AG09309 (cell line): ENCODE measurements at places on chromosomes 1 and 21.

- no peak for DNase-seq
Observed at GRCh38 chr1:12422488-12422887, 192.7 kb downstream of the VPS13D start.

- no peak for DNase-seq
Observed at GRCh38 chr1:29330856-29331255, 94.5 kb downstream of the PTPRU start.

- DNase-seq = no peak
Observed at GRCh38 chr1:178593515-178593914, 80.6 kb downstream of the TEX35 start.

GRCh38 chr1:119040906-119041305, 52.8 kb upstream of the TBX15 start:
- peak; percentile 5 for DNase-seq

GRCh38 chr1:174877208-174877673, 122.5 kb upstream of the CACYBP start:
- DNase-seq = no peak

DNA sequence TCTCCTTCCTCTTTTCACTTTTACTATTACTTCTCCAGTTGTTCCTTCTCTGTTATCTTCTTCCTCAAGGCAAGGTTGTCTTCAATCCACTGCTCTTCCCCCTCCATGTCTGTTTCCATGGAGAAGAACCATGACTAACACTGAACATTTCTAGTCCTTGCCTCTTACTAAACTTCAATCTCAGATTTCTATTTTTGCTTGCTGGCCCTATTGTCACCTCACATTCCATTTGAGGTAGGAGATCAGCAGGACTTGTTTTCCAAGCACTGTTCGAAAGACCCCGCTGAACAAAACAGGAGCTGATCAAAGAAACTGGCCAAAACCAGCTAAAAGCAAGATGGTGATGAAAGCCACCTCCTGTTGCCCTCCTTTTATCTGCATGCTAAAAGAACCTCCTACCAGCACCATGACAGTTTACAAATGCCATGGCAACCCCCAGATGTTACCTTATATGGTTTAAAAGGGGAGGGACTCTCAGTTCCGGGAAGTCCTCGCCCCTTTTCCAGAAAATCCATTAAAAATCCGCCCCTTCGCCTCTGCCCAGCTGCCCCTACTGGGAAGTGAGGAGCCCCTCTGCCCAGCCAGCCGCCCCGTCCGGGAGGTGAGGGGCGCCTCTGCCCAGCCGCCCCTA, 22.6 kb downstream of the GON4L start:
- peak; percentile 17 for DNase-seq

DNA sequence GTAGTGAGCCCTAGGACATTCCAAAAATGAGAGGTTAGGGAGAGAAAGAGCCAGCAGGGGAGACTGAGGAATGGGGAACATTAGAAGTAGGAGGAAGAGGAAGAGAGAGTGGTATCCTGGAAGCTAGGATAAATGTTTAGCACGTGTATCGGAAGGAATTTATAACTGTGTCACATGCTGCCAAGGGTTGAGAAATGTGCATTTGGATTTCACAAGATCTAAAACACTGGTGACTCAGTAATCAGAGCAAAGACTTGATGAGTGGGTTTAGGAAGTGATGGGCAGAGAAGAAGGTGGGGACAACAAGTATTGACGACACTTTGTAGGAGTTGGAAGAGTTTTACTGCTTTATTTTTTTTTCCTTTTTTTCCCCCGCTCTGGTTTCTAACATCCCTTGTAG, 193.9 kb downstream of the FMN2 start:
- DNase-seq = peak; percentile 90

- no peak for DNase-seq
Observed at GRCh38 chr1:53210954-53211353, 9.5 kb downstream of the CZIB start.

DNA sequence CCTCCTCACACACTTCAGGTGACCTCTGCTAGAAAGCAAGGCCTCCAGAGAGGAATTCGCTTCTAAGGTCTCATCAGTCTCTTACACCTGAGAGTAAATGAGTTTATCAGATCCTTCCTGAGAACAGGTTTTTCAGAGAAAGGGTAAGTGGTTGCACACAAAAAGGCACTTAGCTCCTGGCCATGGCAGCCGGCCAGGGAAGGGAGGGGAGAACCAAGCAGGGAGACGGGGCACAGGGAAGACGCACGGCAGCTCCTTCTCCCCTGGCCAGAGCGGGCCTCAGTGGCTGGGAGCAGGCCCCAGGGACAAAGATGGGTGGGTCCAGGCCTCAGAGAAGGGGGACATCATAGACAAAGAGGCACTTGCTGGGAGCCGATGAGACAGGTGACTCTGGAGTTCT, 3.6 kb upstream of the TNNT2 start:
- DNase-seq = no peak

DNA sequence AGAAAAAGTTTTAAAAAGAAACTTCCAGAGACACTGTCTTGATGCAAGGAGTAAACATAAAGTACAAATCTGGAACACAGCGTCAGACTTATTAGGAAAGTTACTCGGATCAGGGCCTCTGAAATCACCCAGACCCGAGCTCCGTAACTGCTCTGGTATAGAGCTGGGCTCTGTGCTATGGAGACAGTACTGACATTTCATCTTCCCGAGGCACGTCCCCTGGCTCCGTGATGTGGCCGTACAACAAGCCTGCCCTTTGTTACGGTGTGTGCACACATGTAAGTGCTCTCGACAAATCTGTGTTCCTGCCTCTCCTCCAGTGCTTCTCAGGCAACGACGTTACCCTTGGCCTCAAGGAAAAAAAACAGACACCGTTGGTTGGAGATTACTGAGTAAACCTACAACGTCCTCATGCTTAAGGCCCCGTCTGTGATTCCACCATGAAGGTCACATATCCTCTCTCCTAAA, 107.0 kb upstream of the IRF2BP2 start:
- no peak for DNase-seq

DNA sequence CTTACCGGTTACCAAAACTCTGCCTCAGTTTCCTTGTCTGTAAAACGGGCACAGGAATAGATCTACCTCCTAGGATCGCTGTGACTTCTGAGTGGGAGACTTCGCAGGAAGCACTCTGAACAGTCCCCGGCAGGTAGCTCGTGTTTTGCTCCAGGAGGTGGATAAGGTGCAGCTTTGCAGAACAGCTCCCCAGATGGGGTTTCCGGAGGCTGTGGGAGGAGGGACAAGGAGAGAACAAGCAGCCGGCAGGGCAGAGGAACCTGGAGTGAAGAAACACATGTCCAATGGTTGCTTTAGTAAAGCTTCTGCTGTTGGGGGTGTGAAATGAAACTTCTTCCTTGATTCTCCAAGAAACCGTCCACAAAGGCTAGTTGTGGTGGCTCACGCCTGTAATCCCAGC, 95.5 kb upstream of the TARDBP start:
- DNase-seq = no peak

DNA sequence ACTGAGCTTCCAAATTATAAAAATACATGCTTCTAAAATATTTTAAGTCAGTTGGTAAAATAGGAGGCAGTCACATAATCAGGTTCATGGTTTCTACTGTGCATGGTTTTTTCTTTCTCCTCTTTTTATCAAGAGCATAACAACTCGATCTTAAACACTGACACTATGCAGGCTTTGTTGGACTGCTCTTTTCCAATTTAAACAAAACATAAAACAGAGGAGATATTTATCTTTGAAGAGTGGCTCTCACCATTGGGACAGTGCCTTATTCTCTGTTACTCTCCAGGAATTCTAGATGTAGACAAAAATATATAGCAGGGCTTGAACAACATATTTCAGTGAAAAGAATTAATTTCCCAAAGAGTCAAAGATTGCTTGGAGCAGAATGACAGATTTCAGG, 883.5 kb upstream of the ADGRL2 start:
- DNase-seq = no peak

- DNase-seq = no peak
Observed at GRCh38 chr1:232655028-232655745, 25.3 kb upstream of the SIPA1L2 start.

DNA sequence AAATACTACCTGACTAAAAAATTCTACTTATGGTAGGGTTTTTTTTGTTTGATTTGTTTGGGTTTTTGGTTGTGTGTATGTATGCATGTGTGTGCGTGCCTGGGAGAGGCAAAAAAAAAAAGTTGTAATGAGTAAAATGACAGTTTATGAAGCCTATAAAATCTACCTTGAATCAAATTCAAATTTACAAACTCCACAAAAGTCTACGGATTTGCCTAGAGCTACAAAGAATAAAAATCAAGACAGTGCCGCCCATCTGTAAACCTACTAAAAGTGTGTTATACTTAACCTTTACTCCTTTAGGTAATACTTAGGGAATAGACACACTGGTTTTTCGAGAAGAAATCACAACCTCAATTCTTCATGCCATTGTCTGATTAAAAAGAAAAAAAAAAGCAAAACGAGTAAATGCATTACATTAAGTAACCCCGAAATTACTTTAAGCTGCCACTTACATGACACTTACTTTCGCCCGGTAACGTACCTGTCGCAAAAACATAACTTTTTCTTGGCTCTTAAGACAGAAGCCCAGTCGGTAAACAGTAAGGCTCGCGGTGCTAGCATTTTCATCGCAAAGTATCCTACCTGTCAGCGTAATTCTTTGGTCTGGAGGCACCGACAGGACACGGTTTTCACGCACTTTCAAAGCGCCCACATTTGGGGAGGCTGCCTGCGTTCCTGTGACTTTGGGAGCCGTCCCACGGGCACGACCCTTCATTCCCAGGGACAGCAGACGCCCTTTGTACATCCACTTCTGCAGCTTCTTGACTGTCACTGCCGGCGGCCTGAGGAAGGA, 951 bp downstream of the SYDE2 start:
- no peak for DNase-seq

DNA sequence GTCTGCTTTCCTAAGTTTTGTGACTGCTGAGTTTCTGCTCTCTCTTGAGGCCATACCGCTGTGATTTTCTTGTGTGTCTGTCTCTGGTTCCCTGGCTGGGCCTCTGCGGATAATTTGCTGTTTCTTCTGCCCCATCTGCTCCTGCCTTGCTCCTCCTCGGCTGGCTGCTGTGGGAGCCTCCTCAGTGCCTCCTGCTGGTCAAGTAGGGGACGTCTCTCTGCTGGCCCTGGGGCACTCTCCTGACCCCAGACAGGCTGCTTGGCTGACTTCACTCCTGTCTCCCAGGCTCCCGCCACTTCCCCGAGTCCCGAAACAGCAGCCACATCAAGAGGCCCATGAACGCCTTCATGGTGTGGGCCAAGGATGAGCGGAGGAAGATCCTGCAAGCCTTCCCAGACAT, 28.5 kb downstream of the ETNK2 start:
- no peak for DNase-seq

DNA sequence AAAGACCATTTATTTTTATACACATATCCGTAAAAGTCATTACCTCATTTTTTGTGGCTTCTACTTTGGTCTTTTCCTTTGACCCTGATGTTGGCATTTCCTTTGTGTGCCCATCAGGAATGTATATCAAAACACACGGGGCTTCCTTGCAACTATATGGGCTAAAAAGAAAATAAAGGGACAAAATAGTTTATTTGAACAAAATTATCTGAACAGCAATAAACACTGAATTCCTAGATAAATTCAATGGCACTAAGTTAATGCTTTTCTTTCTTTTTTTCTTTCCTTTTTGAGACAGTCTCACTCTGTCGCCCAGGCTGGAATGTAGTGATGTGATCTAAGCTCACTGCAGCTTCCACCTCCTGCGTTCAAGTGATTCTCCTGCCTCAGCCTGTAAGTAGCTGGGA, 45.2 kb downstream of the EPRS1 start:
- DNase-seq = no peak

DNA sequence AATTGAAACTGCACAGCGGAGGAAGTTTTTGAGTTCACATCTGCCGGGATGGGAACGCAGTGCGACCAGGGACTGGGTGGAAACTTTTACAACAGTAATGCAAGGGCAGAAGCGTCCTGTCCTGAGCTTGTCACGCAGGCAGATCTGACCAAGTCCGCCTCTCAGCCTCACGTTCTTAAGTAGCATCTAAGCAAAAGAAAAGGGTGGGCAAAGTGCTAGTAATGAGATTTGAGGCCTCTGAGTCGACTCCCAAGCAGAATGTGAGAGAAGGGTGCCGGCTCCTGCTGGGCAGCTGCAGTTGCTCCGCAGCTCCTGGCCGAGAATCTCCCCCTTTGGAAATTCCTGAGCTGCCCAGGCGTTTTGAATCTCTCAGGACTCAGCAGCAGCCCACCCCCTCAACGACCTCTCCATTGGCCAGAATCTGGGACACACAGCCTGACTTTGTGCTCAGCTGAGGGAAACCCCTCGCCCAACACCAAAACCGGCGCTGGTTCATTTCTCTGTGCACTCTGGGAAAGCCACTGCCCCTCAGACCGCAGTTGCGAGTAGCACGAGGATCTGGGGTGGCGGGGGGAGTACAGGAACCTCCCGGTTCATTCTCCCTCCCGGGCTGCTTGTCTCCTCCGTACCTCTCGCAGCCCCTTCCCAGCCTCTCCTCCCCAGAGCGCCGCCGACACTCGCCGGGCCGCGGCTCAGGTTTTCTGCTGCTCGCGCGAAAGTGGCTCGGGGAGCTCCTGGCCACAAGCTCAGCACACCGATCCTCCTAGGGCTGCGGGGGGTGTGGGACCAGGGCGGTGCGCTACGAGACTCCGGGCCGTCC, 913 bp upstream of the S1PR1 start:
- DNase-seq = no peak

DNA sequence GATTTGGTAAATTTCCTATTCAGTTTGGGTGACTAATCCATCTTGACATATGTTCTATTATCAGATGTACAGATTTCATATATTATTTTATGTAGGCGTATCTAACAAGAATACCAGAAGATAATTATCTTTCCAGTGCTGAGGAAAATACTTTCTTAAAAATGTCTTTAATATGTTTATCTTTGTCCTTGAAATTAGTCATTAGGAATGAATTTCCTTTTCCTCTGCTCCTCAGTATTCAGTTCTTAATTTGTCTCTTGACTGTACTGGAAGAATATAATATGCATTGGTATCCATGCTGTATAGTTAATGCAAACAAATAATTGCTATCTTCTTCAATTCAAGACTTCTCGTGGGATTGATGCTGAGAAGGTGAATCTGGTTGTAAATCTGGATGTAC, 6.6 kb downstream of the DDX20 start:
- no peak for DNase-seq

DNA sequence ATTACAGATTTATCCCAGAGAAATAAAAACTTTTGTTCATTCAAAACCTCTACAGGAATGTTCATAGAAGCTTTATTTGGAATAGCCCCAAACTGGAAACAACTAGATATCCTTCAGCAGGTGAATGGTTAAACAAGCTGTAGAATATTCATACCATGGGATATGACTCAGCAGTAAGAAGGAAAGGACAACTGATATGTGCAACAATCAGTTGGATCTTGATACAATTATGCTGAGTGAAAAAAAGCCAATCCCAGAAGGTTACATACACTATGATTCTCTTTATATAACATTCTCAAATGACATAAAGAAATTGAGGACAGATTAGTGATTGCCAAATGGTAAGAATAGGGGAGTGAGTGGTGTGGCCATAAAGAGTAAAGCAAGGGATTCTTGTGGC, 376.7 kb downstream of the S1PR1 start:
- DNase-seq = no peak

DNA sequence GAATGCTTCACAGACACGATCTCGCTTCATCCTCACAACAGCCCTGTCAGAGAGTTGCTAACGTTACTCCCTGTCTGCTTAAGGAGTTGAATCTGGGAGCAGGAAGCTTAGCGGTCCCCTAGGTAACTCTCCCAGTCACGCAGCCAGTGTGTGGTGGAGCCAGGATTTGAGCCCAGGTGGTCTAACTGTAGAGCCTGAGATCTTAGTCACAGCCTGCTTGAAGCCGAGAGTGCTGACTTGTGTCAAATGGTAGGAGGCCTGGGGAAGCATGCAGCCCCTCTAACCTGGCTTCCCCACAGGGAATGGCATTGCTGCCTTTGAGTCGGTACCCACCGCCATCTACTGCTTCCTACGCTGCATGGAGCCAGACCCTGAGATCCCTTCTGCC, 4.1 kb downstream of the ADPRS start:
- DNase-seq = no peak
